A549 treated with CpdA at 1 μM for 4 hours (cell line): ENCODE measurements at places on chromosomes 3 and 15. TPM values are rescaled to one million over a fixed set of nuclear protein-coding genes. Genes with fewer than 3 reads are reported as not detected.

SIAH2 gene
- total RNA-seq, result 13.2 to 19.7 TPM (median 18.9 TPM) in 5 replicates

TRPM1 gene
- total RNA-seq, result not detected in 5 replicates

ROPN1 gene
- not detected in 5 replicates for total RNA-seq

UROC1 gene
- not detected in 5 replicates for total RNA-seq

DUOXA1 gene
- 0.09 to 0.26 TPM (median 0.16 TPM) in 4 of 5 replicates, not detected in the other for total RNA-seq

CLDN16 gene
- total RNA-seq, result 0.02 to 0.15 TPM (median 0.06 TPM) in 3 of 5 replicates, not detected in the others

CLDN1 gene
- total RNA-seq, result 26.4 to 33.5 TPM (median 29.0 TPM) in 5 replicates

TIMMDC1 gene
- total RNA-seq, result 68.0 to 91.0 TPM (median 83.6 TPM) in 5 replicates

TGFBR2 gene
- 42.1 to 44.7 TPM (median 43.1 TPM) in 5 replicates for total RNA-seq

HMG20A gene
- total RNA-seq, result 23.7 to 33.4 TPM (median 28.7 TPM) in 5 replicates

ALDH1A3 gene
- 21.1 to 31.2 TPM (median 22.1 TPM) in 5 replicates for total RNA-seq

NEDD4 gene
- total RNA-seq, result 43.4 to 61.1 TPM (median 44.4 TPM) in 5 replicates

EXD1 gene
- 0.06 to 0.12 TPM (median 0.10 TPM) in 3 of 5 replicates, not detected in the others for total RNA-seq

ALS2CL gene
- total RNA-seq, result 5.4 to 8.5 TPM (median 6.2 TPM) in 5 replicates

C3orf49 gene
- total RNA-seq, result not detected in 5 replicates

TAGLN3 gene
- not detected in 5 replicates for total RNA-seq

KATNBL1 gene
- 30.8 to 40.7 TPM (median 35.1 TPM) in 5 replicates for total RNA-seq

HIGD2B gene
- not detected in 5 replicates for total RNA-seq

CRYBG3 gene
- total RNA-seq, result 6.4 to 12.2 TPM (median 6.9 TPM) in 5 replicates

LRTM1 gene
- not detected in 5 replicates for total RNA-seq

CHRM5 gene
- total RNA-seq, result 0.01 to 0.02 TPM in 2 of 5 replicates, not detected in the others

GRIP2 gene
- 1.4 to 2.2 TPM (median 1.9 TPM) in 5 replicates for total RNA-seq

ZNF280D gene
- total RNA-seq, result 12.2 to 14.4 TPM (median 14.3 TPM) in 5 replicates

CASR gene
- not detected in 5 replicates for total RNA-seq

IL16 gene
- total RNA-seq, result 0.07 TPM in 1 of 5 replicates, not detected in the others

CD80 gene
- total RNA-seq, result not detected in 5 replicates

MEIS2 gene
- total RNA-seq, result 7.6 to 10.3 TPM (median 9.2 TPM) in 5 replicates

PRR20G gene
- total RNA-seq, result 0.05 to 0.21 TPM (median 0.13 TPM) in 4 of 5 replicates, not detected in the other

RETNLB gene
- total RNA-seq, result not detected in 5 replicates

SLC2A2 gene
- not detected in 5 replicates for total RNA-seq

WDR93 gene
- total RNA-seq, result 0.06 to 0.28 TPM (median 0.21 TPM) in 4 of 5 replicates, not detected in the other

MAGEL2 gene
- total RNA-seq, result not detected in 5 replicates

LMAN1L gene
- total RNA-seq, result not detected in 5 replicates

ZKSCAN7 gene
- not detected in 5 replicates for total RNA-seq

FHIT gene
- total RNA-seq, result 0.37 to 3.7 TPM (median 0.64 TPM) in 5 replicates

ANKRD34C gene
- not detected in 5 replicates for total RNA-seq

HTR3E gene
- total RNA-seq, result not detected in 5 replicates

CDCP1 gene
- 13.6 to 18.8 TPM (median 15.7 TPM) in 5 replicates for total RNA-seq

RGMA gene
- total RNA-seq, result 0.16 to 0.31 TPM (median 0.18 TPM) in 5 replicates

PIGZ gene
- total RNA-seq, result 0.94 to 1.6 TPM (median 1.3 TPM) in 5 replicates

TGM5 gene
- not detected in 5 replicates for total RNA-seq

TNIK gene
- 1.9 to 2.7 TPM (median 2.1 TPM) in 5 replicates for total RNA-seq

CACNA2D2 gene
- 0.28 to 0.66 TPM (median 0.52 TPM) in 5 replicates for total RNA-seq

SUCLG2 gene
- total RNA-seq, result 33.9 to 45.4 TPM (median 36.5 TPM) in 5 replicates

PRRT3 gene
- total RNA-seq, result 0.72 to 1.5 TPM (median 1.4 TPM) in 5 replicates

CDC25A gene
- 9.1 to 11.3 TPM (median 9.8 TPM) in 5 replicates for total RNA-seq

C3orf85 gene
- not detected in 5 replicates for total RNA-seq

TMC3 gene
- total RNA-seq, result not detected in 5 replicates

PLA1A gene
- total RNA-seq, result 0.33 to 0.50 TPM (median 0.37 TPM) in 4 of 5 replicates, not detected in the other

C2CD4A gene
- total RNA-seq, result 0.02 to 0.05 TPM (median 0.04 TPM) in 4 of 5 replicates, not detected in the other

WNT7A gene
- 0.10 to 0.26 TPM (median 0.18 TPM) in 5 replicates for total RNA-seq

SLMAP gene
- total RNA-seq, result 20.3 to 26.5 TPM (median 25.2 TPM) in 5 replicates
